ENCODE measurements at places on chromosomes 5 and 9.

GRCh38 chr9:105647595-105648349, 14.5 kb upstream of the TAL2 start:
- DNase-seq: no peak

DNA sequence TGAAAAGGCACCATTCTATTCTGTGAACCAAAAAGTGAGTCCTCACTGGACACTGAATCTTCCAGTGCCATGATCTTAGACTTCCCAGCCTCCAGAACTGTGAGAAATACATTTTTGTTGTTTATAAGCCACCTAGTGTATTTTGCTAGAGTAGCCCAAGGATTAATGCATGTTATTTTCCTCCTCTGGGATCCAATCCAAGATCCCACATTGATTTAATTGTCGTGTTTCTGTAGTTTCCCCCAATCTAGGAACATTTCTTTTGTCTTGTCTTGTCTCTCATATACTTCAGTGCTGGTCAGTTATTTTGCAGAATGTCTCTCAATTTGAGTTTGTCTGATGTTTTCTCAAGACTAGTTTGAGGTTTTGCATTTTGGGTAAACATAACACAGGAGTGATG, 36.4 kb downstream of the GDNF start:
- no peak for DNase-seq

- DNase-seq: no peak
Observed at GRCh38 chr9:73091909-73092308, 59.8 kb upstream of the ANXA1 start.

GRCh38 chr5:74648835-74649293, 8.3 kb upstream of the ENC1 start:
- DNase-seq: no peak

GRCh38 chr5:37867654-37868053, 27.8 kb upstream of the GDNF start:
- no peak for DNase-seq

- DNase-seq: no peak
Observed at GRCh38 chr5:31007672-31008071, 185.8 kb upstream of the CDH6 start.

- no peak for DNase-seq
Observed at GRCh38 chr5:131607903-131608540, 27.0 kb downstream of the RAPGEF6 start.

DNA sequence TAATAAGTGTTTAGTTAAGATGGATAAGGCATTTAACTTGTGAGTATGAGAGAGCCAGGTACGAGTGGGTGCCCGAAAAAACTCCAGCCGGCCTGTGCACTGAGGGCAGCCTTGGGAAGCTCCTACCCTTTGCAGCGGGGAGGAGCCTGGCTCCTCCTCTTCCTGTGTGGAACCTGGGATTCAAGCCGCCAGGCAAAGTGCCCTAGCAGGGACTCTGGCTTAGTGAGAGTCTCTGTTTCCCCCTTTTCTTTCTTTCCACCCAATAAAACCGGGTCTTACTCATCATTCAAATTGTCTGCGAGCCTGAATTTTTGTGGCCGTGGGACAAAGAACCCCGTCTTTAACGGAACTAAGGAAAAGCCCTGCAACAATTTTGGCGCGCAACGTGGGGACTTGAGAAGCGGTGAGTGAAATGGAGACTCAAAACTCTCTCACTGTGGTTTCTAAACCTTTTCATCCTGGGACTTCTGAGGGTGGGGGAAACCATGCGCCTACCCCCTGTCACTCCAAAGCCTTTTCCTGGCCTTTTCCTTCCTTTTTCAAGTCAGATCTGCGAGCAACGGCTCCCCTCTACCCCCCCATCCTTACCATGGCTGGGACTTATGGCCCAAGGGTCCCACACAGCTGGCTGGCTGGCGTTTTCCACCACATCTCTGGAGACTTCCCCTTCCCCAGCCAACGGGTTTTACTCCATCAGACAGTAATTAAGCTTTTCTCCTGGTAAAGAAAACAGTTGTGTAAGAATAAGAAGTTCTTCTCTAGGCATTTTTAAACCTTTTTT, 535.7 kb upstream of the ACO1 start:
- no peak for DNase-seq

- DNase-seq: no peak
Observed at GRCh38 chr5:1137567-1138444, 25.9 kb upstream of the SLC12A7 start.

GRCh38 chr9:127347831-127348776, 48.9 kb upstream of the SLC2A8 start:
- DNase-seq: no peak

DNA sequence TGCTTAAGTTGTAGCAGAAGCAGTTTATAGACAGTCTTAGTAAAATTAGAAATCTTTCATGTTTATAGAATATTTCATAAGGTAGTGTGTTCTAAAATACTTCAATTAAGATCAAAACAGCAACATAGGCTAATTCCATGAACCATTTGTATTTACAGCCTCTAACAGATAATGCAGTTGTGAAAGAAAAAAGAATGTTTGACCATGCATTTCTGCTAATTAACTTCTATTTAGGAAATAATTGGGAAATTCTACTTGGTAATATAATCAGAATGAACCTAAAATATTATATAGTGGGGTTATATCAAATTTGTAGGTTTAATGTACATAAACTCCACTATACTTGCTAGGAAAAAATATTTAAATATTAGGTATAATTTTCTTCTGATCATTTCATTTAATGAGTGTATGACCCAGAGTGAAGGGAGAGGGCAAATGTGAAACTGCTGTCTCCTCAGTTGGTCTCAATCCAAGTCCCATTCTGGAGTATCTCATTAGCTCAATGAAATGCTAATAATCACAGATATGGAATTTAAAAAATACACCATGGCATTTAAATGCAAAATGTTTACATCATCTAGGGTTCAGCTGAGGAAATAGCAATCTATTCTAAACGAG, 34.9 kb downstream of the ALDH1A1 start:
- DNase-seq: no peak

DNA sequence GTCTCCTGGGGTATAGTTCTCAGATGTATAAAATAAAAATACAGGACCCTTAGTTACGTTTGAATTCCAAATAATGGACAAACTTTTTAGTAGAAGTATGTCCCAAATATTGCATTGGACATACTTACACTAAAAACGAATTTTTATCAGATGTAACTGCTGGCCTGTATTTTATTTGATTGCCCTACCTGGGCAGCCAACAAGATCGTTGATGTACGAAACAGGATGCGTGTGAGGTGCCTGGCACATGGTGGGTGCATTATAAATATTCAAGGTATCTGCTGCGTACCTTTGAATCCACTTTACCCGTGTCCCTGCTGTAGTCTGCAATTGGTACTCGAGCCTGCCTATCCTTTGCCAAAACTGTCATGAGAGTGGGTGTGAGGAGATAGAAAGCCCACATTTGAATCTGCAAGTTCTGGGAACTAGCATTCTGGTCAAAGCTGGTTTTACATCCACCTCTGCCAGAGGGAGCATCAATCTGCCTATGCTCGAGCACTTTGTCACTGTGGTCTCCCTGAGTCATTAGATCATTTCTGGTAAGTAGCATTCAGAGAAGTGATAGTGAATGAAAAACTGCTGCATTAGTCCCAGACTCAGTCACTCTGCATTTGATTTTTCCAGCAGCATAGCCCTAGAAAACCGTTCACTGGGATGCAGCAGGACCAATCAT, 133.7 kb upstream of the IQGAP2 start:
- no peak for DNase-seq

DNA sequence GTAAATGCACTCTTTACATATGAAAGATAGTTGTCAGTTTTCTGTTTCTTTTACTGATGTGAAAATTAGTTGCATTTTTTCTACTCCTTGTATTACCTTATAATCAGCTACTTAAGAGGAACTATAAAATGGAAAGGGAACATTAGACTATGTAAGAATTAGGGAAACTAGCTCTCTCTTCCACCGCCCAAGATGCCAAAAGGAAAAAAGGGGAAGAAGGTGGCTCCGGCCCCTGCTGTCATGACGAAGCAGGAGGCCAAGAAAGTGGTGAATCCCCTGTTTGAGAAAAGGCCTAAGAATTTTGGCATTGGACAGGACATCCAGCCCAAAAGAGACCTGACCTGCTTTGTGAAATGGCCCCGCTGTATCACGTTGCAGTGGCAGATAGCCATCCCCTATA, 15.2 kb upstream of the HOMER1 start:
- no peak for DNase-seq
